Left lung (tissue), 14 donors: ENCODE measurements at places on chromosomes 6 and 20.

DNA sequence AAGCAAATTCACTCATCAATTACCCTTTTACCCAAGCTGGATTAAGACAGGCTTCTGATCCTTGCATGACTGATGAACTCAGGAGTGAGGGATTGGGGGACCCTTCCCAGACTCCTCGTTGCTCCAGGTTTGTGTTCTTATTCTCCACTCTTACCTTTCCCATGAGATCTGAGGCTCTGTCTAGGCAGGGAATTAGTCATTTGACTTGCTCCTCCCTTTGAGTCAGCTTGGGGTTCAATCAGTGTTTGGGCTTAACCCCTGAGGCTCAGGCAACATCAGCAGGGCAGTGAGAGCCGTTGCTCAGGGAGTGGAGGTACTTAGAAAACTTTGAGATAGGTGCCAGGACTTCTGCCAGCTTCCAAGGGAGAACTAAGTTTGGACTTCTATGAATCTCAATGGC is 20.7 kb upstream of the TOX2 start:
- DNase-seq = no peak

- DNase-seq = no peak
Observed at GRCh38 chr20:6993011-6993410, 225.5 kb downstream of the BMP2 start.

DNA sequence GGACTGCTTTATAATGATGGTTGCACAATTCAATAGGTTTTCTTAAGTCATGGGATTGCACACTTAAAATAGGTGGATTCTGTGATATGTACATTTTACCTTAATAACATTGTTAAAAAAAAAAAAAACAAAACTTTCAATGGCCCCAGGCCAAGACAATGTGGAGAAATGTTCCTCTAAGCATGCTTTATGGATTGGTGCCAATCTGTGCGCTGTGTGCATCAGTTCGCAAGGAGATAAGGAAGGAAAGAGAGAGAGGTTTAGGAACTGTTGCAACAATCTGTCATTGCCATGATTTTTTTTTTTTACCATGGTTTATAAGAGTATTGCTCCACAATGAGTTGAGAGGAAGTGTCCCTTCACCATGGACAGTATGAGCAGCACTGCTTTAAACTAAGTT is 399.6 kb downstream of the PTPRT start:
- no peak for DNase-seq

DNA sequence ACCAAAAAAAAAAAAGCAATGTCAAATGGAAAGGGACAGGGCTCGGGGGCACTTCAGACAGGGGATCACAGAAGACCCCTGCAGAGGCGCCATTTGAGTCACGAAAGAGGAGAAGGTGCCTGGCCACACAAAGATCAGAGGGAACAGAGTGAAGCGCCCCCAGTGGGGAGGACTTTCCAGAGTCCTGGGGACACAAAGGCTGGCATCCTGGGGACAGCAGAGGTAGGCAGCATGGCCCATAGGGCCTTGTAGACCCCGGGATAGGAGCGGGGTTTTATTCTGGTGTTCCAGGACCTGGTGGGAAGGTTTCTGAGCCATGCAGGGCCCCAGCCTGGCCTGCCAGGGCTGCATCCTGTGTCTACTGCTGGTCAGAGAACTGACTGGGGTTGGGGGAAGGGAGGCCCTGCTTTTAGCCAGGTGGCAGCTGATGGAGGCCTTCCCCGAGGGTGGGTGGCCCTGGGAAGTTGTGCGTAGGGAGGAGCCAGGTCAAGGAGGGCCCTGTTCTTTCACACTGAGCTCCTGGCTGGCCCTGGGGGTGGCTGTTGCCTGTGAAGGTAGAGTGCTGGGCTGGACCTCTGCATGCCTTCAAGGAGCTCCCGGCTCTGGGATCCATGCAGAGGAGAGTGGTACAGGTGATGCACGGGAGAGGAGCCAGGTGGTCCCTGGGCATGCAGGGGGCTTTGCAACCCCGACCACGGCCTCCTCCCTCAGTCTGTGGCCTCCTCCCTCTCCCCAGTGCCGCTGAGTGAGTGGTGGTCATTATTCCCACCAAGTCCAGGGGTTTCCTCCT is 117.9 kb downstream of the CDH4 start:
- DNase-seq = no peak

- DNase-seq = no peak
Observed at GRCh38 chr20:14582855-14583254, 245.4 kb upstream of the FLRT3 start.

GRCh38 chr6:53171605-53172467 is 23.2 kb upstream of the GCM1 start:
- peak; percentile 98 for DNase-seq

DNA sequence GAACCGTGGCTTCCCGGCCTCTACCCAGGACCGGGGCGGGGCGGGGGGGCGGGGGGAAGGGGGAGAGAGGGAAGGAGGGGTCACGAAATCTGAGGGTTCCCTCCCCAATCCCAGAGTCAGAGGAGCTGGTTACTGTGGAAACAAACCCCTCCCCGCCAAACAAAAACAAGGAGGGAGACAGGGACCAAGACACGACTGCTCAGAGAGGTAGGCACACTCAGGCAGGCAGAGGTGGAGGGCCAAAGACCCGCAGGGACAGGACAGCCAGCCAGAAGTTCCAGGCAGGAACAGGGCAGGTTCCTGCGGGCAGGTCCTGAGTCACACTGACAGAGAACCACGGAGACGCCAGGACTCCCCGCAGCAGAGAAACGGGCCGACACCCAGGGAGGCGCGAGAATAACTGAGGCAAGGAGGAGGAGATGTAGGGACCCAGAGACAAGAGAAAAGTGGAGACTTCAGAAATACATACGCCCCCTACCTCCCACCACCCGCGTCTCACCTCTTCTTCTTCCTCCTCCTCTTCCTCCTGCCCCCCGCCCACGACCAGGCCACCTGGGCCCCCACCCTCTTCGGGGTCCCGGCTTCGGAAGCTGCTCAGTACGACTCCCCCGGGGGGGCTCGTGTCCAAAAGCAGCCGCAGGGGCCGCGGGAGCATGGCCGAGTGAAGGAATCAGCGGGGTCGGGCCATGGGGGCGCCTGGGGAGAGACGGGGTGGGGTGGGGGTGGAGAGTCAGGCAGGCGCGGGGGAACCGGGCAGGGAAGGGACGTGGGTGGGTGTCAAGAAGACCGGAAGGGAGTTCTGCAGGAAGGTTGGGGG is 578 bp downstream of the RGL2 start:
- peak; percentile 86 for DNase-seq

DNA sequence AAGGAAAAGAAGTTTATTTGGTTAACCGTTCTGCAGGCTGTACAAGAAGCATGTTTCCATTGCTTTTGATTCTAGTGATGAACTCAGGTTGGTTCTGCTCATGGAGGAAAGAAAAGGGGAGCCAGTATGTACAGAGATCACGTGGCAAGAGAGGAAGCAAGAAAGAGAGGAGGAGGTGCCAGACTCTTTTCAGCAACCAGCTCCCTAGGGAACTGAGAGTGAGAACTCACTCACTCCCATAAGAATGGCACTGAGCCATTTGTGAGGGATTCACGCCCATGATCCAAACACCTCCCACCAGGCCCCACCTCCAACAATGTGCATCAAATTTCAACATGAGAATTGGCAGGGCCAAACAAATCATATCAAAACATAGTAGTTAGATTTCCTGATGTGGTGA is 649.1 kb downstream of the EPM2A start:
- no peak for DNase-seq

DNA sequence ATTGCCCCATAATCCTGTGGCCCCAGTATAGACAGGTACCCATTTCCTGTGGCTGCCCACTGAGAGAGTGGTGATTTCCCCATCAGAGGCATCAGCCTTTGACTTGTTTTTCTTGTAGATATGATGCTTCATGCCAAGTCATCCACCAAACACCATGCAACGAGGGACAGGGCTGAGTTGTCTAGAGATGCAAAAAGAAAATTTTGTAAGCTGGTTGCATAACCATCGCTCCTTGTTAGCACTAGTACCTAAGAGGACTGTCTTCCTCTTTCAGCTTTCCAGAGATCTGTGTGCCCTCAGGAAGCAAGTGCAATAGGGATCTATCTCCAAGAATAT is 166.8 kb downstream of the BCAS1 start:
- no peak for DNase-seq

DNA sequence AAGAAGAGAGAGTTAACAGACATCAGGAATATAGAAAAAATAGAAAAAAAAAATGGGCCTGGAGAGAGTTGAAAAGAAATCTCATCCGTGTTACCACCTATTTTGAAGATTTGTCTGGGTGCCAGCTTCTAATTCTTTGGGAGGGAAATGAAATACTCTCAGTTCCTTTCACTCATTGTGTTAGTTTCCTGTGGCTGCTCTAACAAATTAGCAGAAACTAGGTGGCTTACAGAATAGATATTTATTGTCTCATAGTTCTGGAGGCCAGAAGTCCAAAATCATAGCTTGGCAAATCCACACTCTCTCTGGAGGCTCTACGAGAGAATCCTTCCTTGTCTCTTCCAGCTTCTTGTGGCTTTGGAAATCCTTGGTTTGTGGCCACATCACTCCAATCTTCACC is 225.1 kb upstream of the BTBD3 start:
- DNase-seq = no peak

DNA sequence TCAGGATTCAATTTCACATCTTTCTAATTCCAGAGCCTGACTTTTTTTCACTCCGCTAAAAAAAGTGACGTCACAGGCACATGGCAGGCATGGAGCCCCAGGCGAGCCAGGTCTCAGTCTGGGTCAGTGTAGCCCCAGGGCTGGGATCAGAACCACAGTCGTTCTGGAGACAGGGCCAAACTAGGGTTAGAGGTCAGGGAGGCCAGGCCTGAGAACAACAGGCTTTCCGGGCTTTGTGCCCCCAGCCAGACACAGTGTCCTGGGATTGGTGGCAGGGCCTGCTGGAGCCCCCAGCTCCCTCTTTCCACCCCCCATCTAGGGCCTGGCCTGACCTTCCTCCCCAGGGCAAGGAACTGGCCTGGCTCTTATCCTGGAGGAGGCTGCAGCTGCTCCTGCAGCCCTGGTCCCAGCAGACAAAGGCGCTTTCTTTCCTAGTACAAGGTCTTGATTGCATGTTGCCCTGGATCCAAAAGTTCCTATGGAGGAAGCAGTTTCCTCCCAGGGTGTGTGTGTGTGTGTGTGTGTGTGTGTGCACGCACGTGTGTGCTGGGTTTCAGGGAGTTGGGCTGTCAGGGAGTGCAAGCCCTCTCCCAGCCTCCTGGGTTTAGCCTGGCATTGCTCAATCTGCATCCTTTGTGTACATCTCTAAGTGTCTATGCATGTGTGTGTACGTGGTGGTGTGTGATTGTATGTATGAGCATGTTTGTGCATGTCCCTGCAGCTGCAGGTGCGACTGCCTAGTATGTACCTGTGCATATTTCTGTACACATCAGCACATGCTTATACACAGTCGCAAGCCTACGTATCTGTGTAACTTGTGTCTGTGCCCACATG is 26.5 kb upstream of the EMILIN3 start:
- no peak for DNase-seq

GRCh38 chr20:33667245-33667675 is 517 bp downstream of the ACTL10 start:
- peak; percentile 91 for DNase-seq

DNA sequence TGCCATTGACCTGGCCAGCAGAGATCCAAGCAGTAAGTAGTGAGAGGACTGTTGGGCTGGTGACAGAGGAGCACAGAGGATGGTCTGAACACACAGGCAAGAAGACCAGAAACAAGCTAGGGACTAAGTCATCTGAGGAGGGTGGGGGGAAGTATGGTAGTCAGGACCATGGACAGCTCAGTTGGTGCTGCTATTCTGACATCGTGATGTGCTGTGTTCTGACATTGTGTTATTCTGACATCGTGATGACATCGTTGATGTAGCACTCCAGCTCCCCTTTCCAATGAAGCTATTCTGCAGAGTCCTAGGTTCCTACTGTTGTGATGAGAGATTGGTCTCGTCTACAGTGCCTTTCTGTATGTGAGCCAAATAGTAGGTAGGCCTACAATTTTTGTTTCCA is 28.7 kb downstream of the CFAP206 start:
- DNase-seq = peak; percentile 63

GRCh38 chr6:1216488-1216974 is 95.4 kb upstream of the FOXQ1 start:
- DNase-seq = no peak

- peak; percentile 56 for DNase-seq
Observed at GRCh38 chr20:35663516-35664465, 909 bp downstream of the CPNE1 start.

DNA sequence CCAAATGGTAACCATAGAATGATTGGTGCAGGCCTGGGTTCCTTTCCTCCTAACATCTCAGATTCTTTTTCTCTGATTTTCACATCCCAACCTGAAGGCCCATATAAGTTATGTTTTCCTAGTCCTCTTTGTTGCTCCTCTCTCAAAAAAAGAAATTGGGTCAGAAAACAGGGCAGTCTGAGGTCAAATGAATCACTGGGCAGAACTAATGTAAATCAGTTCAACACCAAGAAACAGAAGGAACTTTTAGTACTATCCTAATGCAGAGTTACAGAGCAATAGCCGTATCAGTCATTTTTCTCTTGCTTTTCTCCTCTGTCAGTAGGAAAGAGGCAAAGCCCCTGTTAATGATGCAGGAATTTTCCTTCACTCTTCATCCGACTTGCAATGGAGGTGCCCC is 11.0 kb upstream of the TPD52L1 start:
- DNase-seq = no peak

DNA sequence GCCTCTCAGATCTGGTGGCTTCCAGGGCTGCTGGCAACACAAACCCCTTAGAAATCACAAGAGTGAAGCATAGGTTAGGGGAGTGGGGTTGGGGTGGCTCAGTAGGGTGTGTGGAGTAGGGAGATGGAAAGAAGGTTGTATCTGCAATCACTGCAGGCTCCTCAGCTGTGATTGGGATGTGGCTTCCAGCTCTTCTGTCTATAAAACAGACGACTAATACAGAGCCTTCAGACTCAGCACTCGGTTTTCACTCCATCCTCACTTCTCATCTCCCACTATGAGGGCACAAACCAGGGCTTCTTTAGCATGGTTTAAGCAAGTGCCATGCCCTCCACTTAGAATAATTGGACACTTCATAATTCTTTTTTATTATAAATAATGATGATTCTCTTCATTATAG is 46.4 kb upstream of the CAP2 start:
- no peak for DNase-seq

GRCh38 chr6:21885532-21886114 is 292.1 kb downstream of the SOX4 start:
- DNase-seq = peak; percentile 46

DNA sequence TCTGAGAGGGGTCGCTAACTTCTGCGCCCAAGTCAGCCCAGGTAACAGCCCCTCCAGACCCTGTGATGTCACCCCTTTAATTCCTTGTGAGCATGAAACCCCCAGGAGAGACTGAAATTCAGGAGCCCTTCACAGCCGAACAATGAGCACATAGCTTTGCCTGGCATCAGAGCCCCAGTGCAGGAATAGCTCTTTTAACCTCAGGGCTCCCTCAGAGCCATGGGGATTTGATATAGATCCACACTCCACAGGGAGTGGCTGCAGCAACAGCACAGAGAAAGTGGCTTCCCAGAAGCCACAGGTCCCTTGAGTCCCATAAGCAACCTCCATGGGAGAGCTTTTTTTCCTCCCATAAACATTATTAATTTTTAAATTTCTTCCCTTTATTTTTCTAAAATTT is 150.0 kb upstream of the MARCKS start:
- DNase-seq = no peak

- DNase-seq = no peak
Observed at GRCh38 chr6:81938014-81938856, 185.8 kb upstream of the TENT5A start.

- no peak for DNase-seq
Observed at GRCh38 chr20:51054233-51054632, 31.3 kb upstream of the KCNG1 start.

- DNase-seq = no peak
Observed at GRCh38 chr6:148682252-148682651, 64.6 kb upstream of the UST start.

GRCh38 chr20:4766631-4767030 is 44.9 kb downstream of the PRND start:
- peak; percentile 66 for DNase-seq
